Smooth muscle cell of the umbilical artery (primary cell): ENCODE measurements at places on chromosomes 1 and 21. TPM values are rescaled to one million over a fixed set of nuclear protein-coding genes. Genes with fewer than 3 reads are reported as not detected.

The RCAN1 gene
- total RNA-seq = 66.2 and 123 TPM in 2 replicates

The CFAP410 gene
- total RNA-seq = 6.2 and 6.9 TPM in 2 replicates

The FOXD2 gene
- total RNA-seq = 0.05 TPM in 1 of 2 replicates, not detected in the other

The LCE1F gene
- not detected in 2 replicates for total RNA-seq

The ARHGEF10L gene
- total RNA-seq = 15.4 and 22.3 TPM in 2 replicates

The C4BPA gene
- total RNA-seq = not detected in 2 replicates

The GIPC2 gene
- total RNA-seq = 0.30 and 1.2 TPM in 2 replicates

The F5 gene
- total RNA-seq = under 0.01 and 0.09 TPM in 2 replicates

The VWA5B1 gene
- not detected in 2 replicates for total RNA-seq

The MYOC gene
- not detected in 2 replicates for total RNA-seq

The DNAJC11 gene
- 37.7 and 75.8 TPM in 2 replicates for total RNA-seq

The FCGR2B gene
- not detected in 2 replicates for total RNA-seq

The LAMB3 gene
- 16.3 and 26.1 TPM in 2 replicates for total RNA-seq

The SYCP1 gene
- not detected in 2 replicates for total RNA-seq

The OR2L13 gene
- total RNA-seq = not detected in 2 replicates

The SV2A gene
- total RNA-seq = 15.4 and 26.3 TPM in 2 replicates

The DNAH14 gene
- 26.1 and 27.2 TPM in 2 replicates for total RNA-seq

The TNFRSF8 gene
- total RNA-seq = 0.60 TPM in 1 of 2 replicates, not detected in the other

The CATSPERE gene
- 0.30 and 0.51 TPM in 2 replicates for total RNA-seq

The OMA1 gene
- 27.4 and 41.9 TPM in 2 replicates for total RNA-seq

The HPCA gene
- total RNA-seq = not detected in 2 replicates

The S100A12 gene
- not detected in 2 replicates for total RNA-seq

The CRYAA gene
- total RNA-seq = not detected in 2 replicates

The MNDA gene
- not detected in 2 replicates for total RNA-seq

The LRRC7 gene
- 0.46 TPM in 1 of 2 replicates, not detected in the other for total RNA-seq

The HSD3B2 gene
- not detected in 2 replicates for total RNA-seq

The OR2T2 gene
- not detected in 2 replicates for total RNA-seq

The FTCD gene
- 0.30 and 0.51 TPM in 2 replicates for total RNA-seq

The KCNA3 gene
- 0.14 TPM in 1 of 2 replicates, not detected in the other for total RNA-seq

The C1orf116 gene
- 0.05 TPM in 1 of 2 replicates, not detected in the other for total RNA-seq

The PNRC2 gene
- total RNA-seq = 102 and 108 TPM in 2 replicates

The S100A13 gene
- 56.3 and 76.0 TPM in 2 replicates for total RNA-seq

The KRTAP12-2 gene
- not detected in 2 replicates for total RNA-seq

The DNASE2B gene
- not detected in 2 replicates for total RNA-seq

The OLIG2 gene
- total RNA-seq = not detected in 2 replicates

The USP48 gene
- 46.6 and 89.2 TPM in 2 replicates for total RNA-seq

The CHIA gene
- total RNA-seq = under 0.01 TPM in 1 of 2 replicates, not detected in the other

The TDRD5 gene
- not detected in 2 replicates for total RNA-seq

The CGN gene
- total RNA-seq = 0.09 TPM in 1 of 2 replicates, not detected in the other
